ENCODE measurements at places on chromosomes 12 and 14.

DNA sequence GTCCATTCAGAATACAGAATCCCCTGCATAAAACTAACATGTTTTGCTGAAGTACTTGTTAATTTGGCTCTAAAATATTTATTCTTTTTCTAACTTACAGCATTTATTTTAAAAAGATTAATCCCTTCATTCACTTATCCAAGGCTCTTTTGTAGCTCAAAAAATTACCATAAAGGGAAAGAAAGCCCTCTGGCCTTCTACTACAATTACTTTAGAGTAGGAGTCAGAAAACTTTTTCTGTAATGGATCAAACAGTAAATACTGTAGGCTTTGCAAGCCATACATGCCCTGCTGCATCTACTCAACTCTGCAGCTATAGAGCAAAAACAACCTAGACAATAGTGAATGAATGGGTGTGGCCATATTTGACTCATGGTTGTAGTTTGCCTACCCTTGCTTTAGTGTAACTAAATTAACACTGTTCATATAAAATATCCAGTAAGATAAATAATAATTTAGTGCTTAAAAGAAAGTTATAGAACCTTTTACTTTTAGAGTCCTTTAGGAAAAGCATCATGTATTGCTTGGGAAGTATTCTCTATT is 74.2 kb upstream of the ZFP36L1 start:
- no peak for DNase-seq

- no peak for DNase-seq
These were observed 30.4 kb downstream of the FBXO34 start for GRCh38 chr14:55301437-55302121.

GRCh38 chr12:74415633-74416032 is 122.0 kb upstream of the ATXN7L3B start:
- DNase-seq, result no peak

GRCh38 chr14:81169711-81170103 is 51.1 kb downstream of the GTF2A1 start:
- DNase-seq, result no peak

DNA sequence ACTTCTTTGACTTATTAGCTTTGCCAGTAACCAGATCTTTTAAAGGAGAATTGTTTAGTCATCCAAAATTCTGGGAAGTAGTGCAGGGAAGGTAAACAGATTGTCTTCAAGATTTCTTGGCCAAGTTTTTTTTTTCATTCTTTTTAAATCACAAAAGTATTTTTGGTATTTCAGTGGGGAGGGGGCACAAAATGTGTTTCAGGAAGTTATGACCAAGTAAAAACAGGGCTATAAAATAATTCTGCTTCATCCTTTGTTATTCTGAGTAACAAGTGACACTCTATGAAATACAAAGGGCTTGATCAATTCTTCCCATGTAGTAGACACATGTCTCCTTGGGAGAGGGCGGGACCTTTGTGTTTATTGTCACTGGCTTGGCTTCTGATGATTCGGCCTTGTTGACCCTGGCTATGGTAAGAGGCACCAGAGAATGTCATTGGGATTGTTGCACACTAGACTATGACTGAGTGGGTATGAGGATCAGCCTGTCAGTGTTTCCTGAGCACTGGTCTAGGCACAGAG is 55.4 kb downstream of the SUSD6 start:
- DNase-seq, result no peak
